Astrocyte (in vitro differentiated cells and primary cell): ENCODE measurements at places on chromosomes 13 and 19.

DNA sequence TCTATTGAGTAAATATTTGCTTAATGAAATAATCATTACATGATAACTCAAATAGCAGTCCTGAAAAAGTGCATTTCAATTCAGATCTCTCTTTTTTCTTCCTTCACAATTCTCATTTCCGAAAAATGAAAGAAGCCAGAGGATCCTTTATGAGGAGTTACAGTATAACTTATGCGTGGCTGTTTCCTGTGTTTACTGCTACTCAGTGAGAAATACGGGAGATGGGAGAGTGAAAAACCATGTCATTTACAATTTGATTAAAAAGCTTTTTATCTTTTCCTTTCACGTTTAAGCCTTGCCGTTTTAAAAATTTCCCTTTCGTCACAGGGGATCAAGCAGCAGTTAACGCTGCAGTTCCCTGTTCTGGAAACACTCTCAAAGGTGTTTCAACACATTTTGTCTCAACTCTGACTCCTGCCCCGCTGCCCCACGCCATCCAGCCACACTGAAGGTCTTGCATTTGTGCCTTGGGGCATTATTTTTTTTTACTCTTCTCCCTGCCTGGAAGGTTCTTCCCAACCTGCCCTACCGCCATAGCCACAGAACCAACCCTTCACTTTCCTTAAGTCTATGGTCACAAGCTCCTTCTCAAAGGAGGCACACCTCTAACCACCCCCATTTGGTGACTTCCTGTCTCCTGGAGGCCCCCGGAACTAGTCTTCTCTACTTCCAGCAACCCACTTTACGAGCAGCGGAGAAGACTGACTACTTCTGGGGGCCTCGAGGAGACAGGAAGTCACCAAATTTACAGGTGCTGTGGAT is 17.0 kb downstream of the KL start:
- no peaks in the 10 kb centered on the region for H3K27me3 ChIP-seq
- H3K4me1 ChIP-seq = no peaks in the 10 kb centered on the region
- DNase-seq = no peak
- H3K36me3 ChIP-seq = no peaks in the 10 kb centered on the region
- no peak overlapping the region for H3K4me3 ChIP-seq

- H3K27me3 ChIP-seq = no peaks in the 10 kb centered on the region
- no peaks in the 10 kb centered on the region for H3K36me3 ChIP-seq
- H3K4me3 ChIP-seq = no peak overlapping the region
- peak overlapping the region; percentile 65 for H3K27ac ChIP-seq
- H3K4me1 ChIP-seq = peaks cover 10% of the 10 kb centered on the region
- DNase-seq = peak; percentile 42
Observed at GRCh38 chr13:61727767-61728166, 312.1 kb upstream of the PCDH20 start.

GRCh38 chr19:50836543-50837195 is 3.3 kb upstream of the KLK15 start:
- H3K36me3 ChIP-seq = no peaks in the 10 kb centered on the region
- H3K27me3 ChIP-seq = no peaks in the 10 kb centered on the region
- no peaks in the 10 kb centered on the region for H3K4me1 ChIP-seq
- no peak overlapping the region for H3K27ac ChIP-seq

DNA sequence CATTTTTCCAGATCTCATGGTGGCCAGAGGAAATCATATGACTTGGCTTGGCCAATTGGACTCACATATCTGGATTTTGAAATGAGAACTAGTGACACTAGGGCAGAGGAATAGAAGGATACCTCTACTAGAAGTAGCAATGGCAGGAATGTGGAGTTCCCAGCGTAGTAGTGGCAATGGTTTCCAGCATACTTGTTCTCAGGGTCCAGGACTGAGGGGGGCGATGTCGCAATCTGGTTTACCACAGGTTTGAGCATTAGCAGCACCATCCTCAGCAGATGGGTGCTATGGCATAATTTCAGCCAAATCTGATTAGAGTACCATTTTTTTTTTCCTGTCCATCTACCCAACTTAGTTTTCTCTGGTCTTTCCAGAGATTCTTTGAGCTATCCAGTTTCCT is 8.1 kb upstream of the SLITRK1 start:
- DNase-seq = no peak
- H3K27ac ChIP-seq = no peak overlapping the region
- H3K4me3 ChIP-seq = no peak overlapping the region
- H3K27me3 ChIP-seq = no peaks in the 10 kb centered on the region
- H3K36me3 ChIP-seq = no peaks in the 10 kb centered on the region

GRCh38 chr13:99383946-99384345 is 76.7 kb upstream of the GPR183 start:
- no peaks in the 10 kb centered on the region for H3K4me1 ChIP-seq
- DNase-seq = no peak
- no peak overlapping the region for H3K4me3 ChIP-seq
- H3K36me3 ChIP-seq = no peaks in the 10 kb centered on the region

DNA sequence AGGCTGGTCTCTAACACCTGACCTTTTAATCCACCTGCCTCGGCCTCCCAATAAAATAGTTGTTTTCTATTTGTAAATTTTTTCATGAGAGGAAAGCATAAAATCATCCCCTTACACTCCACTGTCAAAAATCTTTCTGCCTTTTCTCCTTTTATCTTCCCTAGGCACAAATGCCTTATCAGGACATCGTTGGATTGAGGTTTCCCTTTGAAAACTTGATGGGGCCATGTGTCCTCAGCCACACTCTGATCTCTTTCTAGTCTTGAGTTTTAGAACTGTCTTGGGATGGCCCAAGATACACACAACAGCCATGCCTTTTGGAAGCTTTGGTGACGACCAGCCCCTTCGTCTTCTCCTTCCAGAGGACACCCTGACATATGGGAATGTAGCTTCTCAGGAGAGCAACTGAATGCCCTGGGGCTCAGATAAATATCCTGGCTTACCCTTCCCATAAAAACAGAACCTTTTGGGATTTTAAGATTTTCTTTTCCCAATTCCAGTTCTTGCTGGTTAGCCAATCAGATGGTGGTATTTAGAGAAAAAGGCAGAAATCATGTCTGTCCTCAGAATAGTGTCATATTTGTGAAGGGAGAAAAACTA is 112.4 kb downstream of the ZNF429 start:
- H3K4me1 ChIP-seq = no peaks in the 10 kb centered on the region
- no peaks in the 10 kb centered on the region for H3K27me3 ChIP-seq
- H3K27ac ChIP-seq = no peak overlapping the region
